ENCODE measurements at places on chromosomes 1 and 21.
A peak's percentile ranks its signal among the peaks of the same experiment; 100 is the strongest.

- no peak overlapping the region for H3K27ac ChIP-seq
- no peaks in the 10 kb centered on the region for H3K27me3 ChIP-seq
- no peak overlapping the region for H3K4me3 ChIP-seq
- no peaks in the 10 kb centered on the region for H3K4me1 ChIP-seq
- no peaks in the 10 kb centered on the region for H3K36me3 ChIP-seq
Measured at GRCh38 chr1:6860401-6860800, 75.1 kb downstream of the CAMTA1 start.

DNA sequence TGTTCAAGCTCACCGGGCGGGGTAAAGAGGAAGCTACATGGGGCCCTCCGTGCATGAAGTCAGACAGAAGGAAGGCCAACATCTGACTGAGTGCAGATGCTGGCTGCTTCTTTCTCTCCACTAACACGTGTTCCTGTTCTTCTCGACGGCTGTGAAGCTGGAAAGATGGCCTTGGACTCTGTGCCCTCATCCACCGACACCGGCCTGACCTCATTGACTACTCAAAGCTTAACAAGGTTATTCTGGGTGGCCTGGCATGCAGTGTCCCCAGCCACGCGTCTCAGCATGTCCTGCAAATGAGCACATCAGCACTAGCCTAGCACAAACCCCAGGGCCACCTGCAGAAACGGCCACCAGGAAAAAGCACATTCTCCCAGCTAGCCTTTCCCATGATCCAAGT is 41.2 kb downstream of the ACTN2 start:
- no peaks in the 10 kb centered on the region for H3K4me1 ChIP-seq
- no peak for DNase-seq
- no peaks in the 10 kb centered on the region for H3K36me3 ChIP-seq
- H3K27me3 ChIP-seq, result no peaks in the 10 kb centered on the region
- no peak overlapping the region for H3K4me3 ChIP-seq

GRCh38 chr1:201637282-201638079 is 98.6 kb downstream of the NAV1 start:
- DNase-seq, result no peak
- H3K4me1 ChIP-seq, result no peaks in the 10 kb centered on the region
- peaks cover 2% of the 10 kb centered on the region for H3K27me3 ChIP-seq
- no peaks in the 10 kb centered on the region for H3K36me3 ChIP-seq

GRCh38 chr1:54854381-54855020 is 32.5 kb downstream of the DHCR24 start:
- DNase-seq, result no peak
- H3K4me1 ChIP-seq, result no peaks in the 10 kb centered on the region
- H3K4me3 ChIP-seq, result no peak overlapping the region

GRCh38 chr1:46401154-46401913 is 7.2 kb downstream of the FAAH start:
- no peaks in the 10 kb centered on the region for H3K4me1 ChIP-seq
- no peak overlapping the region for H3K27ac ChIP-seq
- no peak for DNase-seq

DNA sequence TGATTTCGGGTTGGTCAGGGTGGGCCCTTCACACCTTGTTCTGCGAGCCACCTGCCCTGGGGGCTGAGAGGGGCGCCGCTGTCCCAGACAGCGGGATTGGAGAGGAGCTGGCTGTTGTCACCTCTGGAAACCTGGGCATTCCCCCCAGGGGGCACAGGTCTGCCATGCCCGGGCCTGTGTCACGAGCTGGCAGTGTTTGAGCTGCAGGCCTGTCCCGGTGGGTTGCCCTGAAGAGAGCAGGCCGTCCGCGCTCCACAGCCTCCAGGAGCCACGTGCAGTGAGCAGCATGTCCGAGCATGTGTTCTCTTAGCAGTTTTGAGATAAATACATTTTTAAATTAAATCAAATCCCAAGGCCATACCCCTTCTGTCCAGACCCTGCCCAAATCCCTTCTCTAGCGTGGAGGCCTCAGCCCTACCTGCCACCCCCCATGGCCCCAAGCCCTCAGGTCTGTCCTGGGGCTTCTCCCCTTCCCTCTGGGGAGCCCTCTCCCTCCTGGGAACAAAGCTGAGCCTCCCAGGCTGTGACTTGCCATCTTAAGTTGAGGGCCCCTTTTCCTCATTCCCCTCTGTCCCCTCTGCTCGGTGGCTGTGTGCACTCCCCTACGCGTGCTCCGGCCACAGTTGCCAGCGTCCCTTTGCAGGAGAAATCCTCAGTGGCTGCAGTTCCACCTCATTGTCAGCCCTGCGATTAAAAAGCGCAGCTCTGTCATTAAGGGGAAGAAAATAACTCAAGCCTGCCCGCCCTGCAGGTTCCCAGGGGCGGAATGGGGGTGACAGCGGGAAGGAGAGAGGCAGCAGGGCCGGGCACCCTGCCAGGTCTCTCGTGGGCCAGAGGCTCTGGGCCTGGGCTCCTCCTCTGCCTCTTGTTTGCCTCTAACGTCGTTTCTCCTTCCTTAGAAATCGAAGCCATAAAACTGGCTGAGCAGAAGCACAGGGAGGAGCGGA is 26.6 kb downstream of the SLX9 start:
- H3K36me3 ChIP-seq, result peaks cover 27% of the 10 kb centered on the region
- no peak for DNase-seq
- no peak overlapping the region for H3K4me3 ChIP-seq
- H3K4me1 ChIP-seq, result peaks cover 26% of the 10 kb centered on the region
- H3K27ac ChIP-seq, result peak overlapping the region; percentile 68
- no peaks in the 10 kb centered on the region for H3K27me3 ChIP-seq
